Lung (tissue), 17 donors: ENCODE measurements at places on chromosomes 5 and 9. TPM values are rescaled to one million over a fixed set of nuclear protein-coding genes. Genes with fewer than 3 reads are reported as not detected.
A peak's percentile ranks its signal among the peaks of the same experiment; 100 is the strongest.

- no peak overlapping the region for H3K4me3 ChIP-seq
- H3K36me3 ChIP-seq: peaks cover 14% of the 10 kb centered on the region
- no peak for DNase-seq
- no peak overlapping the region for H3K27ac ChIP-seq
- H3K4me1 ChIP-seq: no peaks in the 10 kb centered on the region
These were observed 106.7 kb downstream of the ZNF462 start for GRCh38 chr9:106969696-106970095.

GRCh38 chr5:73300337-73301207, 127.6 kb downstream of the TMEM174 start:
- H3K27ac ChIP-seq: no peak overlapping the region
- peaks cover 92% of the 10 kb centered on the region for H3K27me3 ChIP-seq
- H3K36me3 ChIP-seq: no peaks in the 10 kb centered on the region
- DNase-seq: no peak

- DNase-seq: no peak
- no peaks in the 10 kb centered on the region for H3K4me1 ChIP-seq
- no peaks in the 10 kb centered on the region for H3K27me3 ChIP-seq
- peaks cover 13% of the 10 kb centered on the region for H3K36me3 ChIP-seq
- H3K27ac ChIP-seq: no peak overlapping the region
- H3K4me3 ChIP-seq: no peak overlapping the region
These were observed 27.5 kb downstream of the DYNC2I2 start for GRCh38 chr9:128629136-128629535.

DNA sequence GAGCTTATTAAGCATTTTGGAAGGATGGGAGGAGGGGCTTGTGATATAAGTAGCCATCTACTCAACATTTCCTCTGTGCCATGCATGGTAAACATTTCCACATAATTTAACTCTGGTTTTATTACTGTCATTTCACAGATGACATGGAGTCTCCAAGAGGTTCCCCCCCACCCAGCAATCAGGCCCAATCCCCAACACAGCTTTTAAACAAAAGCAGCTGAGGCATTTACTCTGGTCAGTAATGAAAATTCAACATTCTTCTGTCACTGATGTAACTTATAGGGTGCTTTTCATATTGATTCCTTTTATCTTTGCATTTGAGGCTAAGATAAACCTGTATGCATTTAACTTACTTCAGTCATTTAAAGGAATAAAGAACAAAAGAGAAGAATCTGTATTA, 128.1 kb downstream of the COL23A1 start:
- H3K36me3 ChIP-seq: no peaks in the 10 kb centered on the region
- H3K4me3 ChIP-seq: no peak overlapping the region
- H3K27me3 ChIP-seq: no peaks in the 10 kb centered on the region
- H3K27ac ChIP-seq: no peak overlapping the region
- DNase-seq: no peak
- peaks cover 5% of the 10 kb centered on the region for H3K4me1 ChIP-seq

DNA sequence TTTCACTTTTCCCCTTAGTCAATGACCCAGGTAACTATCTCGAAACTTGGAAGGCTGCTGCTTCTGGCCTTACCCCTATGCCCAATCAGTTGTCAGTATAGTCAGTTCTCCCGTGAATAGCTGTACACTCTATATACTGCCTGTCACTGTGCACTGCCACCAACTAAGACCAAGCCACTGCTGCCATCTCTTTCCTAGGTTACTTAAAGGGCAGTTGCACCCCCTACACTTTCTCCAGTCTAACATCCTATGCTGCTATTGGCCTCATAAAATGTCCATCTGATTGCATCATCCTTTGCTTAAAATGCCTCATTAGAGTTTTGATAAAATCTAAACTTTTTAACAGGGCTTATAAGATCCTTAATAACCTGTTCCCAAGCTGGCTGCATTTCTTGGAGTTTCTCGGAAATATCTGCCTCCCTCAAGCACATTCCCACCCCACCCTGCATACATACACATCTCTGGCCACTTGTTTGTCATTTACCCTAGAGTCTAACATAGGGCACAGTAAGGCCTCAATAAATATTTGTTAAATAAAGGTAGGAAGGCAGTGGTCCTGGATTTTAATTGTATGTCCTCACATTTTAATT, 32.8 kb upstream of the TNFAIP8 start:
- no peak for DNase-seq
- H3K4me3 ChIP-seq: no peak overlapping the region
- no peak overlapping the region for H3K27ac ChIP-seq
- peaks cover 7% of the 10 kb centered on the region for H3K4me1 ChIP-seq

- H3K27me3 ChIP-seq: peaks cover 32% of the 10 kb centered on the region
- peak; percentile 43 for DNase-seq
- no peaks in the 10 kb centered on the region for H3K4me1 ChIP-seq
- H3K27ac ChIP-seq: peak overlapping the region; percentile 59
- no peaks in the 10 kb centered on the region for H3K36me3 ChIP-seq
These were observed 15.4 kb downstream of the CCL28 start for GRCh38 chr5:43396762-43397304.

DNA sequence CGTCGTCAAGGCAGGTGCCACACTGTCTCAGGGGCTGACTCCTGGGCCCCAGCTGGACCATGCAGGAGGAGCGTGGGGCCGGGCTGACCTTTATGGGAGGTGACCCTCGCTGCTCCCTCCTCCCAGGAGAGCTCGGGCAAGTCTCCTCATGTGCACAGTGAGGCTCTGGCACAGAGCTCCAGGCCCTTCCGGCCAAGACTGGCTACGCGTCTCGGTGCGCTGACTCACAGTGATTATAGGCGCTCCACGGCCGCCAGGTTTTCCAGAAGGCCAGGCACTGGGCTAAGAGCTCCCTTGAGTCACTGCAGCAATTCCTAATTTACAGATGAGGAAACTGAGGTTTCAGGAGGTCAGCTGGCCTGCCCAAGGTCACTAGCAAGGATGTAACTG, 47.4 kb downstream of the VAV2 start:
- H3K27ac ChIP-seq: no peak overlapping the region
- DNase-seq: no peak

GRCh38 chr5:96338624-96339415, 94.2 kb downstream of the PCSK1 start:
- no peak overlapping the region for H3K4me3 ChIP-seq
- peaks cover 7% of the 10 kb centered on the region for H3K4me1 ChIP-seq
- H3K36me3 ChIP-seq: no peaks in the 10 kb centered on the region

- no peak overlapping the region for H3K27ac ChIP-seq
- DNase-seq: peak; percentile 40
- peaks cover 3% of the 10 kb centered on the region for H3K4me1 ChIP-seq
- H3K4me3 ChIP-seq: no peak overlapping the region
- no peaks in the 10 kb centered on the region for H3K27me3 ChIP-seq
- no peaks in the 10 kb centered on the region for H3K36me3 ChIP-seq
These were observed 659.8 kb upstream of the MEF2C start for GRCh38 chr5:89542736-89543135.

DNA sequence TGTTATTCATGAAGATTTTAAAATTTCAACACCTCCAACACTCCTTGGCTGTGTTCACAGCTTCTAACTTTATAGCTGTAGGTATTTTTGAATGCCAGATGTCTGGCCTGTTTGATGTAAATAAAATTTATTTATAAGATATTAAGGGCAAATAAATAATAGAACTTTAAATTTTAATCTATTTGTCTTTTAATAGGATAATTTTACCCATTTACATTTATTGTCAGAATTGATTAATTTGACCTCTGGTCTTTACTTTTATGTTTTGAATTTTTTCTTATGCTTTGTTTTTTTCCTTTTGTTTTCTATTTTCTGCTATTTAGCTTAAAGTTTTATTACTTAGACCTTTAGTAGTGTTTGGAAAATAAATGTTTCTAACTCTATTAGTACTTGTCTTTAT, 94.6 kb downstream of the UGCG start:
- H3K4me1 ChIP-seq: peaks cover 6% of the 10 kb centered on the region
- DNase-seq: no peak
- no peak overlapping the region for H3K27ac ChIP-seq
- no peaks in the 10 kb centered on the region for H3K36me3 ChIP-seq
- H3K4me3 ChIP-seq: no peak overlapping the region

DNA sequence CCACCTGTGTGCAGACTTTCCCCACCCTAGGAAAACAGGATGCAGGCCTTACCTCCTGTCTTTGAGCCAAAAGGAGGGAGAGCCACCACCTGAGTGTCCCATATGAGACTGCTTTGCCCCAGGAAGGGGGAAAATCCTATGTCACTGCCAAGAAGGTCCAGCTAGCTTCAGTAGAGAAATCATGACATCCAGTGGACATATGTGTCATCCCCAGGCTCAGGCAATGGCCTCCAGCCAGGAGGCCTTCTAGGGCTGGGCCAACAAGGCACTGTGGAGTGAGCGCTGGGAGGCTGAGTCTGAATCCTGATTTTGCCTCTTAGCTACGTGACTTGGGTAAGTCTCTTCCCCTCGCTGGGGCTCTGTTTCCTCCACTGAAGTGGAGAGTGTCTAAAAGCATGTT, 60.2 kb downstream of the SMIM23 start:
- DNase-seq: peak; percentile 79
- no peaks in the 10 kb centered on the region for H3K36me3 ChIP-seq
- no peak overlapping the region for H3K27ac ChIP-seq
- no peak overlapping the region for H3K4me3 ChIP-seq
- no peaks in the 10 kb centered on the region for H3K27me3 ChIP-seq

GRCh38 chr5:168669156-168669555, 90.0 kb upstream of the PANK3 start:
- no peak overlapping the region for H3K27ac ChIP-seq
- H3K27me3 ChIP-seq: no peaks in the 10 kb centered on the region
- DNase-seq: no peak
- H3K36me3 ChIP-seq: peaks cover 14% of the 10 kb centered on the region
- no peaks in the 10 kb centered on the region for H3K4me1 ChIP-seq

GRCh38 chr9:28820741-28821140, 1247.5 kb upstream of the C9orf72 start:
- no peaks in the 10 kb centered on the region for H3K27me3 ChIP-seq
- H3K36me3 ChIP-seq: no peaks in the 10 kb centered on the region
- no peak overlapping the region for H3K27ac ChIP-seq
- H3K4me3 ChIP-seq: no peak overlapping the region
- H3K4me1 ChIP-seq: no peaks in the 10 kb centered on the region

DNA sequence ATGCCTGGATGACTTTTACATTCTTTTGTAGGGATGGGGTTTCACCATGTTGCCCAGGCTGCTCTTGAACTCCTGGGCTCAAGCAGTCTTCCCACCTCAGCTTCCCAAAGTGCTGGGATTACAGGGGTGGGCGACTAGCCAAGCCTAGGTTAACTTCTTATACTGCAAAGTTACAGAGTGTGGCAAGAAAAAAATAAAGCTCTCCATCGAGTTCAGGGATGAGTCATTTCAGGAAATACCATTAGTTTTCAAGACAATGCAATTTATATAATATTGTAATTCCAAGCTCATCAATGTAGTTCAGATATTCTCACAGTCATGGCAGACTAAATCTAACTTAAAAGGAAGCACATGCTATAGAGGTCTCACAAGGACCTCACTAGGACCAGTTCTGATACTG, 11.5 kb upstream of the ABO start:
- H3K36me3 ChIP-seq: no peaks in the 10 kb centered on the region
- H3K27me3 ChIP-seq: no peaks in the 10 kb centered on the region
- H3K4me1 ChIP-seq: no peaks in the 10 kb centered on the region

GRCh38 chr9:136799854-136800657, 3.9 kb downstream of the CCDC183 start:
- no peak overlapping the region for H3K27ac ChIP-seq
- no peak overlapping the region for H3K4me3 ChIP-seq
- DNase-seq: peak; percentile 84
- H3K27me3 ChIP-seq: no peaks in the 10 kb centered on the region
- H3K36me3 ChIP-seq: peaks cover 2% of the 10 kb centered on the region
- H3K4me1 ChIP-seq: peaks cover 10% of the 10 kb centered on the region

- no peak for DNase-seq
- H3K27me3 ChIP-seq: no peaks in the 10 kb centered on the region
- H3K27ac ChIP-seq: no peak overlapping the region
These were observed 21.2 kb downstream of the FLT4 start for GRCh38 chr5:180628211-180628610.

GRCh38 chr5:85311536-85311935, 926.9 kb upstream of the EDIL3 start:
- H3K4me3 ChIP-seq: no peak overlapping the region
- H3K4me1 ChIP-seq: no peaks in the 10 kb centered on the region
- no peak overlapping the region for H3K27ac ChIP-seq
- DNase-seq: no peak
- no peaks in the 10 kb centered on the region for H3K36me3 ChIP-seq

DNA sequence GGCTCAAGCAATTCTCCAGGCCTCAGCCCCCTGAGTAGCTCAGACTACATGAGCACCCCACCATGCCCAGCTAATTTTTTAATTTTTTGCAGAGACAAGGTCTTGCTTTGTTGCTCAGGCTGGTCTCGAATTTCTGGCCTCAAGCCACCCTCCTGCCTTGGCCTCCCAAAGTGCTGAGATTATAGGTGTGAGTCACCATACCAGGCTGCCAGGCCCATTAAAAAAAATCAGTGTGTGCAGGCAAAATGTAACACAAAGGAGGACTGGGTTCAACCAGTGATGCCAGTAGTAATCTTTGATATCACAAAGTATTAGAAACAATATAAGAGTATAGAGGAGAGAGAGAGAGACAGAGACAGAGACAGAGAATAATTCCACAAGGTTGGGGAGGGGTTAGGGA, 322.7 kb downstream of the MSX2 start:
- H3K4me1 ChIP-seq: no peaks in the 10 kb centered on the region
- H3K27me3 ChIP-seq: no peaks in the 10 kb centered on the region
- no peaks in the 10 kb centered on the region for H3K36me3 ChIP-seq
- no peak overlapping the region for H3K4me3 ChIP-seq

Gene SREK1
- 51.6 TPM for total RNA-seq

Gene GLDC
- total RNA-seq: 1.1 TPM

Gene NR5A1
- 0.37 TPM for total RNA-seq

Gene TCF7
- total RNA-seq: 6.0 TPM

Gene SEMA5A
- total RNA-seq: 23.4 TPM

Gene ITGA2
- total RNA-seq: 36.1 TPM

Gene MYMK
- not detected for total RNA-seq

Gene SLC6A18
- not detected for total RNA-seq

Gene SLC4A9
- 0.18 TPM for total RNA-seq

Gene MPDZ
- 62.7 TPM for total RNA-seq

Gene UBTD2
- total RNA-seq: 11.7 TPM

Gene CDKN2B-AS1
- total RNA-seq: 0.57 TPM

Gene PRUNE2
- total RNA-seq: 10.6 TPM
